ENCODE measurements at places on chromosomes 13 and 19.

GRCh38 chr19:13207846-13208671, 57.8 kb downstream of the IER2 start:
- peak; percentile 69 for DNase-seq

GRCh38 chr13:85314686-85315085, 484.5 kb downstream of the SLITRK6 start:
- no peak for DNase-seq

DNA sequence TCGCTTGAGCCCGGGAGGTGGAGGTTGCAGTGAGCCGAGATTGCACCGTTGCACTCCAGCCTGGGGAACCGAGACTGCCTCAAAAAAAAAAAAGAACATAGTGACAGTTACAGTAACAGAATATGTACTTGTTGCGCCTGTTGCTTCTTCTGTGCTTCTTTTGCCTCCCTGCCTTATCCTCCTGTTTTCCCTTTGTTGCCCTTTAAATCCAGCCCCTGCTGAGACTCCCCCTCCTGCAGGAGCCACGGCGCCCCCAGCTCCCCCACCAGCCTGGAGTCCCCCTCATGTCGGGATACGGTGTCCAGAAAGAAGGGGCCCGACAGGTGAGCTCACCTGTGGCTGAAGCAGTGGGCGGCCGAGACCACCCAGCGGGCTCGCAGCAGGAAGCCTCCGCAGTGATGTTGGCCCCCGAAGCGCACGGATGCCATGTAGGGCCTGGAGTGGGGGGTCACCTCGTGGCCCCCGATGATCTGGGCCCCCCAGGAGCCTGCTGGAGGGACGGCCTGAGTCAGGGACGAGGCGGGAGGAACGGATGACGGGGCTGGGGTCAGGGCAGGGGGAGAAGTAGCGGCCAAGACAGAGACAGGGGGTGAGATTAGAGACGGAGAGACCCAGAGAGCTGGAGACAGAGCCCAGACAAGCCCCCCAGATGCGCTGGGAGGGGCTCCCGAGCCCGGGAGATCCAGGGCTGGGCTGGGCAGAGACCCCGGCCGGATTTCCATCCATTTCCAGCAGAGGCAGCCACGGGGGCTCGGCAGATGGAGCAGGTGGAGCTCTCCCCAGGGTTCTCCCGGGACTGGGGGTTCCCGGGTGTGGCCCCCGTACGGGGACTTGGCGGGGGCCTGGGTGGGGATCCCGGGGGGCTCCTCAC, 536 bp downstream of the PRSS57 start:
- DNase-seq, result no peak

DNA sequence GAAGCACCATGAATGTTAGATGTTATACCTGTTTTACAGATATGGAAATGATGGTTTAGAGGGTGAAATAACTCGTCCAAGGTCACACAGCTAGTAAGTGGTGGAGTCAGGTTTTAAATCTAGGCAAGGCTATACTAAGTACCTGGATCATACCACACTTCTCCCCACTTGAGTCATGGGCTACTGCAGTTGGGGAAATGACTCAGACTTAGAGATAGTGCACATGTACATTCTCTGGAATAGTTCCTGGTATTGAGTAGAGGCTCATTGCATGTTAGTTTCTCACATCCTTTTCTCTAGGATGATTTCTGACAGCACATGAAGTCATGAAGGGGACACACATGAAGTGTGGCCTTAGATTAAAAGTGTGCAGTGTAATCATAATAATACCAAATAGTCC, 76.2 kb upstream of the TNFSF11 start:
- DNase-seq, result peak; percentile 24

DNA sequence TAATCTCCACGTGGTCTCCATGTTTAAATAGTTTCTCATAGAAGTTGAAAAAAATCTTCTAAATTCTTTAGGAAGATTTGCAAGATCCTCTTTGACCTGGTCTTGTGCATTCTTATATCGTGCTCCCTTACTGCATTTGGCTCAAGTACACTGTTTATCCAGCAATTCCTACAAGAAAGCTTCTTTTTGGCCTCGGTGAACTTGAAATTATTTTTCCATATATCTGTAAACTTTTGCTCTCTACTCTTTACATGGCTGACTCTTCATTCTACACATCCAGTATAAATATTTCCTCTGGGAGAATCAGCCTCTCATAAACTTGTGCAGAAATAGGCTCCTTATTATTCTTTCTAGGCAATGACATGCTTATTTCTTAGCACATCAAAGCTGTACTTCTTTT, 1457.9 kb upstream of the PRR20A start:
- no peak for DNase-seq

DNA sequence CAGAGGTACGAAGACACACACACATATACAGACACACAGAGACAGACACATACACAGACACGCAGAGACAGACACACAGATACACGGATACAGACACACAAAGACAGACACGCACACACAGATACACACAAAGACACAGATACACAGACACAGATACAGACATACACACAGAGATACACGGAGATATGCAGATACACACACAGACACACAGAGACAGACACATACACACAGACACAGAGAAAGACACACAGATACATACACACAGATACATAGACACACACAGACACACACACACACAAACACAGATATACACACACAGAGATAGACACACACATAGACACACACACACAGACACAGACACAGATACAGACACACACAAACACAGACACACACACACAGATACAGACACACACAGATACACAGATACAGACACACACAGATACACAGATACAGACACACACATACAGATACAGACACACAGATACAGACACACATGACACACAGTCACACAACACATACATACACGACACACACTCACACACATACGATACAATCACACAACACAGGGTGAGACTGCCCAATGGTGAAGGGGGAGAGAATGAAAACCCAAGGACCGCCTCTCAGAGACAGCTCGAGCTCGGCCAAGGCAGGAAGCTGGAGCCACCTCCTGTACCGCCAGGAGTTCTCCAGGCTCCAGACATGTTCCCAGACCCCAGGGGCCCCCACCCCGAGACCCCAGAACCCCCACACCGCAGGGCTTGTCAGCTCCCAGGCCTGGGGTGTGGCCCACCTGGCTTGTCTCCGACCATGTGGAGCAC, 8.8 kb upstream of the CCER2 start:
- DNase-seq, result no peak

- no peak for DNase-seq
Observed at GRCh38 chr19:15421721-15422260, 3.0 kb upstream of the AKAP8L start.

DNA sequence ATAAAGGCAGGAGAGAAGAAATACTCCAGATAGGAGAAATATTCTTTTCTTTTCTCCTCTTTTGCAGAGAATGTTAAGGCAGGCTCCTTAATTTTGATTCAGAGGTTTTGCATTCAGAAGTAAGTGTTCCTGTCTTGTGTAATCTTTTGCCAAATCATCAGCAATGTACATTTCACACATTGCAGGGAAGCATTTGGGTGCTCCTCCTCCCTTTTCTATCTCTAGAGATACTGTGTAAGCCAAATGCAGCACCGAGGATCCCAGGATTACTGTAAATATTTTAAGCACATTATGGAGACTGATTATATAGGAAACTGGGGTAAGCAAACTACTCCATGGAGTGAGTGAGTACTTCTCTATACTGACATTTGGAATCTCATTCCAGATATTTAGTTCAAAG, 7.2 kb downstream of the ATP8A2 start:
- DNase-seq, result no peak

- DNase-seq, result no peak
Observed at GRCh38 chr19:43351998-43352746, 1.3 kb upstream of the CD177 start.

DNA sequence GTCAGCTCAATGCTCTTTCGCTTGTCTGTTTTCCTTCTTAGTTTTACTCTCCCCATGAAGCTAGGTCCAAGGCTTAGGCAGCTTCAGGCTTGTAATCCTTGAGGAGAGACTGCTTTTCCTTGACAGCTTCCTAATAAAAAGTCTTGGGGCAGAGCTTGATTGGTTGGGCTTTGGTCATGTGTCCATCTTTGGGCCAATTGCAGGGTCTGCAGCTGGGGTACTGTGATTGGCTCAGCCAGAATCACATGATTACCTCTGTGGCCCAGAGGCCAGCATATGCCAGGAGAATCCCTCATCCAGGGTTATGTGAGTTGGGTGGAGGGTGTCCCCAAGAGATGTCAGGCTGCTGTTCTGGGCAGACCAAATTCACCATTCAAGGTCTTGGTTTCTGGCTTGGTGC, 8.1 kb downstream of the KLK1 start:
- no peak for DNase-seq

DNA sequence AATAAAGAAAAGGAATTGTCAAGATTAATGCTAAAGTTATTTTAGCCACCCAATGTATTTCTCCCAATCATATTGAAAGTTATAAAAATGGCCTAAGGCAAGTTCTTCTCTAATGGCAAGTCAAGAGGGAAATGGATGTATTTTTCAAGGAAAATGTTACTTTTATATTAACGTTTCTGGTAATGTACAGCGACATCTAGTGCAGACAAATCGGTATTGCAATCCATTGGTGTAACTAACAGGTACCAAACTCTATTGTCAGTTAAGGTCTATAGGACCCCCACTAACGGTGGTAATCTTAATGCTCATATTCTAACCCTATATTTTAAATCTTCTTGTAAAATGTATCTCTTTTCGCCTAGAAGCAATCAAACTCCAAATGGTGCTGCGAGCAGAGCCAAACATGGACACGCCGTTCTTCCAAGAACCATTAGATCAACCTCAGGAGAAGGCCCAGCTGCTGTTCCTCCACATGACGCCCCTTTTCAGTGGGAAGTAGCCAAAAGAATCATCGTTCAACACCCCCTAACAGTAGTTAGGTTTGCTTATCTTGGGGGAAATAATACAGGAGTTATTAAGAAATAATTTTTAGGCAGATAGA, 98.5 kb upstream of the PABPC3 start:
- peak; percentile 58 for DNase-seq

- no peak for DNase-seq
Observed at GRCh38 chr13:102688306-102688973, 6.4 kb downstream of the METTL21C start.

DNA sequence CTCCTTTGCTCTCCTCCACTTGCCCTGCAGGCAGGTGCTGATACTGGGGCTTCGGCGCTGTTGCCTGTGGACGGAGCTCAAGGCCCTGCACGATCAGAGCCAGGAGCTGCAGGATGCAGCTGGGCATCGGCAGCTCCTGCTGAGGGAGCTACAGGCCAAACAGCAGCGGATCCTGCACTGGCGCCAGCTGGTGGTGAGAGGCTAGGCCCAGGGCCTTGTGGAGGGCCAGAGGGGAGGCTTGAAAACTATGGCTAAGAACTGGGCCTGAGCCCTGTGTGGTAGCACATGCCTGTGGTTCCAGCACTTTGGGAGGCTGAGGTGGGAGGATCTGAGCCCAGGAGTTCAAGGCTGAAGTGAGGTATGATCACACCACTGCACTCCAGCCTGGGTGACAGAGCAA, 6.3 kb downstream of the HAUS5 start:
- no peak for DNase-seq

- DNase-seq, result no peak
Observed at GRCh38 chr13:91185294-91185863, 162.1 kb upstream of the MIR17HG start.

GRCh38 chr13:20297181-20297580, 65.1 kb upstream of the GJB6 start:
- DNase-seq, result no peak

GRCh38 chr13:24709186-24709913, 29.1 kb downstream of the ATP12A start:
- DNase-seq, result peak; percentile 57
